RWPE1 (cell line): ENCODE measurements at places on chromosomes 12 and 14.

- no peak for DNase-seq
These were observed 95.8 kb downstream of the C12orf42 start for GRCh38 chr12:103399986-103400385.

DNA sequence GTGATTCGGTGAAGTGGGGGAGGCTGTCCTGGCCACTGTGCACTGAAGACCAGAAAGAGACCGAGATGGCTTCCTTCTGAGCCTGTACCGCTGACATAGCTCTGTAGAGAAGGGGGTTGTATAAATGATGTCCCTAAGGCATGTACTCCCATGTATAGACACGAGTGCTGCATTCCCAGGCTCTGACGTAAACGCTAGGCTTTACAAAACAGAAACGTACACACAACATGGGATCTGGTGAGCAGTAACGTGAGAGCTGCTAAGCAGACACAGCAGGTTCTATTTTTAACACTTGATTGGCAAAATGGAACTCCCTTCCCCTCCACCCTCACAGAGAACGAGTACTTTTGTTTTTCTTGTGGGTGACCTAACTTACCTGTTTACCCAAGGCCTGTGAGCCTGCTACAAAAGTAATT lies 35.9 kb downstream of the ACADS start:
- DNase-seq, result peak; percentile 79

- no peak for DNase-seq
These were observed 43.9 kb downstream of the DIO3 start for GRCh38 chr14:101604935-101605780.

DNA sequence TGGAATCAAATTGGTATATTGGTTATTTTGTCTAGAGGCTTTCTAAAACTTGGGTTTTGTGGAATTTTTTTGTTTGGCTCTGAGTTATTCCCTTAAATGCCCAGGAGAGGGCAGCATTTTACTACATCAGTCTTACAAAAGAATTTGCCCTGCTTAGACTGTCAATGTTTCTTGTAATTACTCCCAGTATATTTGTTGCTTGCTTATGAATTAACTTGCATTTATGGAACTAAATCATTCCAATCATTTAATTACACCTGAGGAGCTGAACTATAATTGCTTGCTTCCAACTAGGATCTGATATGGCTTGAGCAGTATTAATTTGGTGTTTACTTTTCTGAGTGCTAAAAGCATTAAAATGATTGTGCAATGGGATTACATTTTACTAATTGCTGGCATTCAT lies 48.7 kb downstream of the MIPOL1 start:
- DNase-seq, result peak; percentile 41

- DNase-seq, result peak; percentile 72
These were observed 110.3 kb downstream of the SINHCAF start for GRCh38 chr12:31215518-31216232.

GRCh38 chr14:58763210-58763609 lies 125.4 kb downstream of the DACT1 start:
- DNase-seq, result no peak

- DNase-seq, result no peak
These were observed 162.7 kb downstream of the ETV6 start for GRCh38 chr12:11812241-11812585.

- DNase-seq, result no peak
These were observed 88.3 kb upstream of the PLEKHG7 start for GRCh38 chr12:92614502-92614901.

- DNase-seq, result peak; percentile 91
These were observed 1.4 kb upstream of the STON2 start for GRCh38 chr14:81401420-81402122.

DNA sequence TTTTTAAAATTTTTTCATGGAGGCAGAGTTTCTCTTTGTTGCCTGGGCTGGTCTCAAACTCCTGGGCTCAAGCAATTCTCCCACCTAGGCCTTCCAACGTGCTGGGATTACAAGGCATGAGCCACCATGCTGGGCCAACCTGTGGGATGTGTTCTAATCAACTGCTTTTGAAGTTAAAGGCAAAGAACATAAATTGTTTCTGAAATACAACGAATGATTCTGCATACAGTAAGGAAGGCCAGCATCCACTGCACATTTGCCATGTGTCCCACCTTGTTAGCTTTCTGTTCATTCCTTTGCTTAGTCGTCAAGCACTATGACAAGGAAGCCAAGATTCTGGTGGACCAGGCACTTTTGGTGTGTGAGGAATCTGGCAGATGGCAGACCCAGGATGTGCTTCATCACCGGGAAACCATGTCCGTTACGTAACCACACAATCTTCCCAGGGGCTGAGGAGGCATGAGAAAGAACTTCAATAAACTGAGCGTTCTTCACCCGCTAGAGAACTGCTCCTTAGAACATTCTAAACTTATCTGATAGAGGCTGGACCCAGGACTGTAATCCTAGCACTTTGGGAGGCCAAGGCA lies 24.5 kb downstream of the MOK start:
- DNase-seq, result peak; percentile 89

DNA sequence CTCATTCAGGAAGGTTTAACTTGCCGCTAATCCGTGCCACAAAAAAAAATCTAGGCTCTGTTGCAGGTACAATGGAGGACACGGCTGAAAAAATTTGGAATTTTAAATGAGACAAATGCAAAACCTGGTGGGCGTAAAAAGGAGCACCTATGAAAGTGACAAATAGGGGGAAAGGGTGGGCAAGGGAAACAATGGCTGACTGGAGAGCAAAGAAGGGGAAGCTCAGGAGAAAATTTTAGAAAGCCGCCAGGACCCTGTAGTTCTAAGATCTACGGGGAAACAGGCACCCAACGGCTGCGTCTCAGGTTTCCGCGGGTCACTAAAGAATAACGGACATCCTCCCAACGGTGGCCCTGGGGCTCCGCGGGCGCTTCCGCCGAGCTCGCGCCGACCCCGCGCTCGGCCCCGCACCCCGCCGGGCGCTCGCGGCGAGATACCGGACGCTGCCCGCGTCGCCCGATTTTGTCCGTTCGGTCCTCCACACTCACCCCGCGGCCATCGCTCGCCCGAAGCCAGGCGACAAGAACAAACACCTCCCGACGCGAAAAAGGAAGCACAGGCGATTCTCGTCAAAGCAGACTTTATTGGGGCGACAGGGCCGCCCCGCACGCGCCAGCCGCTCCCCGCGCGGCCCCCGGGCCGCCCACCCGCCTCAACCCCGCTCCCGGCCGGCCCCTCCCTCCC lies 1.1 kb upstream of the YY1 start:
- peak; percentile 54 for DNase-seq

GRCh38 chr12:95116341-95116740 lies 42.9 kb upstream of the NR2C1 start:
- DNase-seq, result no peak

GRCh38 chr12:69059465-69060457 lies 126.8 kb upstream of the CPM start:
- DNase-seq, result peak; percentile 68

DNA sequence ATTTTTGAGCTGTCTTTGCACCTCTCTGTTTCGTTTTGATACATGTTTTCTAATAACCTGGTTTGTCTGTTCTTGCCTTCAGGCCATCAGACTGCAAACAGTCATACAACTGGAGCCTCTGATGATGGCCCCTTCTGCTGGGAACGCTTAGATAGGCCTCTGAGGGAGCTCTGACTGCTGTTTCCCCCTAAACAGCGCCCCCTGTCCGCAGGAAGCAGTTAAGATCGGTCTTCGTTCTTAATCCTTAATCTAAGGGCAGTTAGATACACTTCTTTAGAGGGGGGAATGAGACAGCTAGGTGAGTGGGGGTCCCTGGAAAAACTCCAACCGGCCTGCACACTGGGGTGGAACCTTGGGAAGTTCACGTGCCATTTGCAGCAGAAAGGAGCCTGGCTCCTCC lies 1338.8 kb upstream of the SEL1L start:
- no peak for DNase-seq

- DNase-seq, result no peak
These were observed 9.1 kb downstream of the SLC15A4 start for GRCh38 chr12:128814411-128815261.

DNA sequence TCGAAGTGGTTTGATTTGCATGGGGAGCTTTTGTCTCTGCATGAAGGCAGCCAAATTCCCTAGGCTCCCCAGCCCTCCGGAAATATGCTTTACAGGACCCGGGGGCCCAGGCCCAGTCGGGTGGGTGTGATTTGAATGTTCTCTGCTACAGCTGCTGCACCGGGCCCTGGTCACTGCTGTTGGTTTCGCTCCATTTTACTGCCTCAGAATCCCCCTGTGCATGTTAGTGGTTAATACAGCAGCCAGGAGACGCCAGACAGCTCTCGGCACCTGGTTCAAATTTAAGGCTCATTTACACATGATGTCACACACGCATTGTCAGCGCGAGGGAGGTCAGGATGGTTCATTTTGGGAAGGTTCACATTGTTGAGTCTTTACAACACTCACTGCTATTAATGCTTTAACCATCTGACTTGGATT lies 99.6 kb downstream of the SLC38A6 start:
- DNase-seq, result no peak

- no peak for DNase-seq
These were observed 1.3 kb upstream of the ADGRD1 start for GRCh38 chr12:130952171-130952954.

- no peak for DNase-seq
These were observed 7.3 kb downstream of the KITLG start for GRCh38 chr12:88572781-88573549.

DNA sequence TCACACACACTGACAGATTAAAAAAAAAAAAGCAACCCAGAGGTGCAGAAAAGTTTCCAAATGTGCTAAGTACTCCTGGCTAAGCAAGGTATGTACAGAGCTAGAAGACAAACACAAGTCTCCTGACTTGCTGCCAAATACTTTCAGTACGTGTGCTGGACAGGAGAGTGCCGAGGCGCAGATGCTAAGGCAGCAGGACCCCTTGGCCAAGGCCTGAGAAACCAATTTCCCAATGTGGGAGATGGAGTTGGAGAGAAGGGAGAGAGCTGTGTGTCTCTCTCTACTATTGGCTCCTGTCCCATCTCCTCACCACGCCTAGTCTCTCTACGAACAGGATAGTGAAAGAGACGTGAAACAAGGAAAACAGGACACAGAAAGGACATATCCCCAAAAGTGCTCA lies 5.3 kb downstream of the SPRYD3 start:
- no peak for DNase-seq

DNA sequence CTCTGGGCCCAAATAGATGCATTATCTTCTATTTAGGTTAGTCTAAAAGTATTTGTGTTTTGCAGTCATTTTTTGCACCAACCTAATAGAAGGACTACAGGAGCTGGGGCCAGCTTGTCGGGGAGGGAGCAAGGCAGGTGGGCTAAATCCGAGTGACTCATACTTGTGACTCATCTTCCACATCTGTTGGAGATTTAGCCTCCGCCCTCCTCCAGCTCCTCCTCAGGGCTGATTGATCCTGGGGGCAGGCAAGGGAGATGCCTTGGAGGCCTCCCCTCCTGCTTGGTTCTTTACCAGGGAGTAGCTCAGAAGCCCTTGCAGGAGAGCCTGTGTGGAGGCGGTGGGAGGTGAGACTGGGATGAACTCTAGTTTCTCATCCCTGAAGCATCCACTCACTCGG lies 27.9 kb downstream of the RHOF start:
- peak; percentile 67 for DNase-seq

DNA sequence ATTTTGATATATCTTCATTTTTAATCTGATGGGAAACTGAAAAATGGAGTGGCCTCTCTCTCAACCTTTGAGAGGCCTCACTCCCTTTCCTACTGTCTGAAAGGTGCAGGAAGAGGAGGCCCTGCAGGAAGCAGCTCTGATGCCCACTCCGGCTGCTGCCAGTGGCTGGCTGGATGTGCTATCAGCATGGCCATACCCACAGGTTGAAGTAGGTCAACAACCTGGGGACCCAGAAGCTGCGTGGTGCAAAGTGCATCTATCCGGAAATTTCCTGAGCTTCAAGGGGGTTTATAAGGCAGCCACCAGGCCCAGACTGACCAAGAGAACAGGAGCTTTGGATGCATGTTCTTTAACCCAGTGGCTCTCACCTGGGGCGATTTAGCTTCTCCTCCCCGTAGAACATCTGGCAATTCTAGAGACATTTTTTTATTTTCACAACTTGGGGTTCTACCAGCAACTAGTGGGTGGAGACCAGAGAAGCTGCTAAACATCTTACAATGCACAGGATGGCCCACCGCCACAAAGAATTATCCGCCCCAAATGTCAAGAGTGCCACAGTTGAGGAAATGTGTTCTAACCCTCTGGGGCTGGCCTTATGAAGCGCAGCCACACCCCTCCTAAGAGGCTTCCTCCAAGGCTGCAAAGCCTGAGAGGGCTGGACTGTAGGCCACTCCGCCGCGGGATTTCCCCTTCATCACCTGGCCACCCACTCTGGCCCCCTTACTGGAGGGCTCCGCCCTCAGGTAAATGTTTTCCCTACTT lies 8.2 kb upstream of the BATF start:
- DNase-seq, result no peak

DNA sequence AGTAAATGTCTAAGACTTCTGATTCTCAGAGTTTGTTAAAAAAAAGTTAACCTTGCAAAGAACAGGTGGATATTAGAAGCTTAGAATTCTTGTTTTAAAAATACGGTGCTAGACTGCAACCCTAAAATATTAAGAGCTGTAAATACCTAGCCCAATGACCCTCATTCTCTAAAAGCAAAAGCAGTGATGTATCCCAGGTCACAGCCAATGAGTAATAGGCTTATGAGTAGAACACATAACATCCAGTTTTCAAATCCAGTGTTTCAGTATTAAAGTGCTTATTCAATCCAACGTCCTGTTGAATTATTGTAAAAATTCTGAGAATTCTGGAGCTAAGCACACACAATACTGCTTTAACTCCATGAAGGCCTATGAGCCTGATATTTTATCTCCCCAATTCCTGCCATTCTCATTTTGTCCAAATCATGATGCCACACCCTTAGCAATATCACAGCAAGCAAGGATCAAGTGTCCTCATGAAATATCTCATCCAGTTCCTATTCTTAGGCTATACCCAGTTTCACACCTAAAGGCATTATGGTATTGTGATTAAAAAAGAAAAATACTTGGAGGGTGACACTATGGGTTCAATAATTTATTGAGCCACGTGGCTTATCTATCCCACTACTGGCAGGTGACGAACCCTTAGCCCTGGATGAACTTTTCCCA lies 15.3 kb upstream of the ARID4A start:
- DNase-seq, result no peak

DNA sequence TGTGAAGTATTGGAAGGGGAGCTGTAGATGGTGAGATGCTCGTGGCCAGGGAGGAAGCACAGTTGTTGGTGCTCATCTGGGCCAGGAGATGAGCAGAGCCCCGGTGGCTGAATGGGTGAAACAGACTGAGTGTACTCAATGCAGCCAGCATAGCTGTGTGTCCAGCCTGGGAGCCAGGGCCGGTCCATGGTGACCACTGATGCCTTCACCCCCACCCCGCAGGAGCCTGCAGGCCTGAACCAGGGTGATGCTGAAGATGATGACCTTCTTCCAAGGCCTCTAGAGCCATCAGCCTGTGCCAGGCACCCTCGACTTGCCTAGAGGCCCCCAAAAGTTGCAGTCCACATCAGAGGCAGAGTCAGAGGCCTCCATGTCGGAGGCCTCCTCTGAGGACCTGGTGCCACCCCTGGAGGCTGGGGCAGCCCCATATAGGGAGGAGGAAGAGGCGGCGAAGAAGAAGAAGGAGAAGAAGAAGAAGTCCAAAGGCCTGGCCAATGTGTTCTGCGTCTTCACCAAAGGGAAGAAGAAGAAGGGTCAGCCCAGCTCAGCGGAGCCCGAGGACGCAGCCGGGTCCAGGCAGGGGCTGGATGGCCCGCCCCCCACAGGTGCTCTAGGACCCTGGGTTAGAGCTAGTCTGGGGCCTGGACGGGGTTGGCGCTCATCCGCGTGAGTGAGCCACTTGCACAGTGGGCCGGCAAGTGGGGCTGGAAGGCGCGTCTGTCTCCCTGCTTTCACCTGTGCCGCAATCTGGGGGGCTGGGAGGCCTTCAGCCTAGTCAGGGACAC lies 3.0 kb downstream of the TNFAIP2 start:
- no peak for DNase-seq
